Glutamatergic neuron (in vitro differentiated cells): ENCODE measurements at places on chromosomes 2 and 18. TPM values are rescaled to one million over a fixed set of nuclear protein-coding genes. Genes with fewer than 3 reads are reported as not detected.

GRCh38 chr2:66445925-66446871 lies 11.3 kb downstream of the MEIS1 start:
- DNase-seq: peak; percentile 69
- peak overlapping the region; percentile 72 for H3K4me3 ChIP-seq
- no peak overlapping the region for H3K27ac ChIP-seq
- no peaks in the 10 kb centered on the region for H3K36me3 ChIP-seq
- H3K4me1 ChIP-seq: peaks cover 3% of the 10 kb centered on the region
- H3K27me3 ChIP-seq: peaks cover 25% of the 10 kb centered on the region

GRCh38 chr18:52462853-52463252 lies 122.9 kb downstream of the DCC start:
- no peaks in the 10 kb centered on the region for H3K4me1 ChIP-seq
- H3K36me3 ChIP-seq: no peaks in the 10 kb centered on the region
- H3K27ac ChIP-seq: no peak overlapping the region
- no peak overlapping the region for H3K4me3 ChIP-seq

- H3K27ac ChIP-seq: peak overlapping the region; percentile 10
Measured at GRCh38 chr2:203786549-203787351, 80.3 kb downstream of the CD28 start.

DNA sequence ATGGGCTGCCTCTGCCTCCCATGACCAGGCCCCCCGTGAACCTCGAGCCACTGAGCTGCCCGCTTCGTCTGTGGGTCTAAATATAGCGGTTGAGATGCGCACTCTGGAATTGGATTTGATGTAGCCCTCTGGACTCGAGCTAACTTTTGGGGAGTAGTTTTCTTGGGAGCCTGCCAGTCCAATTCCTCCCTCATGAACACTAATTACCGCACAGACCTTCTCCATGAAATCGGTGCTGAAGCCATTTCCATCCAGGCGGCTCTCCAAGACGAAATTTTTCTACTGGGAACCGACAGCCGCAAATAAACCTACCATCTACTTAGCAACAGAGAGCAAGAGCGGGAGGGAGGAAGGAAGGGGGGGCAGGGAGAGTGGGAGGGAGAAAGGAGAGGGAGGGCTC lies 63.6 kb downstream of the CELF4 start:
- H3K27me3 ChIP-seq: peaks cover 8% of the 10 kb centered on the region
- no peak overlapping the region for H3K4me3 ChIP-seq
- peaks cover 23% of the 10 kb centered on the region for H3K4me1 ChIP-seq
- no peak for DNase-seq
- peaks cover 4% of the 10 kb centered on the region for H3K36me3 ChIP-seq

DNA sequence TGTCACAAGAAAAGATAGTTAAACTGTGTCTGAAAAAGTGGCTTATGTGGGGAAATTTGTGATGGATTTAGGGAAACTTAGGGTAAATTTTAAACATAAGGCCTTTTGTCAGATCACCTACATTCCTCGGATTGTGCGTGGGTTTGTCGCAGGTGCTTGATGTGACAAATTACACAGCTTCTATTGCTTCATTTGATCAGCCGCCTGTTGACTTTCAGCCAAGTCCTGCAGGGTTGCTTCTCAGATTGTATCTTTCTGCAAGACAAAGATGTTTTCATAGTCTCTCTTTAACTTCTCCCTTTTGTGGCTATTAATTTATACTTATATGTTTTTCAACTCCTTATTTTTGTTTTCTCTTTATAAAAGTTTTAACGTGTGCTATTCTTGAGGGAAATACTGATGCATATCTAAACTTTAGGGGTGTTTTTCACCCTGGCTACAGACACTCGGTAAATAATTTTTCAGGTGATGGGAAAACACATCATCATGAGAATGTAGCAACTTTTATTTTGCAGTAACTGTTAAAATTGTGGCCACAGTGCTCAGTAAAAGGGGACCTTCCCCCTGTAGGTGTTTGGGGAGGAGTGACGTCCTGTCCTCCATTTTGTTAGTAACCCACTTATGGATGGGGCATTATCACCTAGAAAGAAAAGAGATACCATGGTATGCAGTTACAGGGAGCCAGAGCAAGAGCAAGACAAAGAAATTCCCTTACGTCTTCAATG lies 31.4 kb downstream of the GALM start:
- peaks cover 1% of the 10 kb centered on the region for H3K27me3 ChIP-seq
- H3K4me3 ChIP-seq: no peak overlapping the region
- DNase-seq: no peak

- peaks cover 4% of the 10 kb centered on the region for H3K27me3 ChIP-seq
- H3K36me3 ChIP-seq: no peaks in the 10 kb centered on the region
- H3K4me3 ChIP-seq: no peak overlapping the region
- H3K27ac ChIP-seq: no peak overlapping the region
- no peak for DNase-seq
- H3K4me1 ChIP-seq: peaks cover 5% of the 10 kb centered on the region
Measured at GRCh38 chr2:239523954-239524330, 123.1 kb upstream of the HDAC4 start.

GRCh38 chr2:39851651-39852110 lies 72.6 kb upstream of the THUMPD2 start:
- no peaks in the 10 kb centered on the region for H3K27me3 ChIP-seq
- DNase-seq: peak; percentile 36
- no peaks in the 10 kb centered on the region for H3K36me3 ChIP-seq
- no peak overlapping the region for H3K4me3 ChIP-seq
- no peak overlapping the region for H3K27ac ChIP-seq

DNA sequence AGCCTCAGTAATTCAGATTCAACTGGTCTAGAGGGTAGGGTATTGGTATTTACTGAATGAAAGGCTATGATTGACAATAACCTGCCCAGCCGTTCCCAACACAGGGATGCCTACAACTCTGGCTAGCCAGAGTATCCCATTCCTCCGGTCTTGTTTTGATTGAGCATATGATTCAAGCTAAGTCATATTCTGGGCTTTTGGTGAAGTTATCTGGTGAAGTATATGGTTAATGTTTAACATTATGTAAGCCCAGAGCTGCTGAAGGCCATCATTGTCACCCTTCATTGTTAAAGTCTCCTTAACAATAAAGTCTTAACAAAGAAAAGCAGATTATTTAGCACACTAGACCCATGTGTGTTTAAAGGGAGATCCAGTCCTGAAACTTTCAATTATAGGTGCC lies 152.6 kb downstream of the EXOC6B start:
- peaks cover 1% of the 10 kb centered on the region for H3K4me1 ChIP-seq
- no peak for DNase-seq
- H3K4me3 ChIP-seq: no peak overlapping the region
- no peaks in the 10 kb centered on the region for H3K27me3 ChIP-seq
- no peaks in the 10 kb centered on the region for H3K36me3 ChIP-seq

- H3K36me3 ChIP-seq: peaks cover 4% of the 10 kb centered on the region
- no peak overlapping the region for H3K4me3 ChIP-seq
- DNase-seq: no peak
Measured at GRCh38 chr2:55146263-55146662, 85.8 kb downstream of the CLHC1 start.

DNA sequence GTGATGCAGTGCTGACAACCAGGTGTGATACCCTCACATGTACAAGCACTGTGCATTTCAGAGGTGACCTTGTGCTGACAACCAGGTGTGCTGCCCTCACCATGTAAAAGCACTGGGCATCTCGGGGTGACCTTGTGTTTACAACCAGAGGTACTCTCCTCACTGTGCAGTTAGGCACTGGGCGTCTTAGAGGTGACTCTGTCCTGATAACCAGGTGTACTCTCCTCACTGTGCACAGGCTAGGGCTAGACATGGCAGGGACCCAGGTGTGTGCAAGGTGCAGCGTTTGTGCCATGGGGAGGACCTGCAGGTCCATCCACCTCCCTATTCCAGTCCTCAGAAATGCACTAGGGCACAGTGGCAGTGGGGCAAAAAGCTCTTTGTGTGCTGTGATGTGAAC lies 8.5 kb upstream of the ALKAL2 start:
- DNase-seq: no peak
- peaks cover 8% of the 10 kb centered on the region for H3K27me3 ChIP-seq
- peaks cover 10% of the 10 kb centered on the region for H3K36me3 ChIP-seq
- no peak overlapping the region for H3K4me3 ChIP-seq
- H3K27ac ChIP-seq: no peak overlapping the region

GRCh38 chr18:47184419-47185050 lies 8.4 kb upstream of the IER3IP1 start:
- no peak overlapping the region for H3K27ac ChIP-seq
- H3K4me3 ChIP-seq: no peak overlapping the region
- H3K27me3 ChIP-seq: no peaks in the 10 kb centered on the region
- no peak for DNase-seq
- H3K4me1 ChIP-seq: no peaks in the 10 kb centered on the region
- no peaks in the 10 kb centered on the region for H3K36me3 ChIP-seq

- DNase-seq: no peak
- no peaks in the 10 kb centered on the region for H3K27me3 ChIP-seq
- peaks cover 11% of the 10 kb centered on the region for H3K36me3 ChIP-seq
- peak overlapping the region; percentile 34 for H3K4me3 ChIP-seq
- H3K4me1 ChIP-seq: peaks cover 15% of the 10 kb centered on the region
Measured at GRCh38 chr2:225296951-225297350, 102.6 kb upstream of the NYAP2 start.

CFC1 gene
- 1.8 TPM for total RNA-seq

SF3B1 gene
- total RNA-seq: 401 TPM

FEV gene
- total RNA-seq: not detected

IL36B gene
- total RNA-seq: not detected

KRTCAP3 gene
- 4.2 TPM for total RNA-seq

C1QL2 gene
- total RNA-seq: not detected

TCF23 gene
- total RNA-seq: not detected

OBSL1 gene
- total RNA-seq: 47.9 TPM
